Stimulated activated CD4-positive, alpha-beta T cell treated with anti-CD3 and anti-CD28 coated beads, Interleukin-1b, Interleukin-23, amount 100 ng/mL, for 24 hours (primary cell): ENCODE measurements at places on chromosomes 16 and 17.

- no peak for DNase-seq
These were observed 20.1 kb downstream of the CNTNAP1 start for GRCh38 chr17:42702446-42702845.

GRCh38 chr16:12898551-12898950 is 2.8 kb upstream of the SHISA9 start:
- no peak for DNase-seq

DNA sequence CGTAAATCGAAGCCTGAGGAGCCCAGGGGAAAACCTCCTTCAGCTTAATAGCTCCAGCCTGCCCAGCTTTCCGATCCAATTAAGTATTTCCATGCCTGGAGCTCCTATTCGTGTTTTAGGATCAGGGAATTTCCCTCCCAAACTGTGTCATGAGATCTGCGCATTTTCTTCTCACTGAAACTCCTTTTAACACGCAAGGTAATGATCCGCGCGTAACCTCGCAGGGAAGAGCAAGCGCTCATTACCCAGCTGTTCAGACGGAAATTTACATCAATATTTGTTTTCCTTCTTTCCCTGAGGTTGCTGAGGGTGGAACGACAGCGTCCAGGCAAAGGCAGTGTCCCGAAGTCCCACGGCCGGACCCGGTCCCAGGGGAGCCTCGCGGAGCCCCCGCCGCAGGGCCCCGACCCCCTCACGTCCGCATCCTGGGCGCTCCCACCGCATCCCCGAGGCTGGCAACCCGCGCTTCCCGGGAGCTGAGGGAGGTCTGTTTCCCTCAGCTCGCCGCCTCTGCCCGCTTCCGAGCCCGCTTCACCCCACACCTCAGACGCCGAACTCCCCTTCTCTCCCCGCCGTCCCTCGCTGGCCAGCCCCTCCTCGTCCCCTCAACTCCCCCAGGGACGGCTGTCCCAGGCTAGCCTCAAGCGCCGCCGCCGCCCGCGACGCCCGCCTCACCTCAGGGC is 415 bp downstream of the ABCA5 start:
- DNase-seq: no peak

- no peak for DNase-seq
These were observed 15.0 kb downstream of the CA5A start for GRCh38 chr16:87921236-87921773.

DNA sequence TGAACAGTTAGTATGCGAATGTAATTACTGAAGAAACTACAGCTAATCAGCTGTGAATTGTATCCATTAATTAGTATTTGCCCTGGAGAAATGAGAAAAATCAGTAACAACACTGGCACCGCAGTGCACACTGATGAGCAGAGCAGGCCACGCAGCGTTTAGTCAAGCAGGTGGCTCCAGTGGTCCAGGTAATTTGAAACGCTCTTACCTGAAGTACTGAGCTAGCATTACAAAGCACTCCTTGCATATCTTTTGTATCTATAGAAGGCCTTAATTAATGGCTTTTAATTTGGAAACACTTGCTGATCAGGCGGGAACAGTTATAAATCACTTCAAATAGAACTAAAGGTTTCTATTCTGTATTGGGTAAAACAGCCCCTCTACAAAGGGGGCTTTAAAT is 76.4 kb downstream of the TOX3 start:
- no peak for DNase-seq

DNA sequence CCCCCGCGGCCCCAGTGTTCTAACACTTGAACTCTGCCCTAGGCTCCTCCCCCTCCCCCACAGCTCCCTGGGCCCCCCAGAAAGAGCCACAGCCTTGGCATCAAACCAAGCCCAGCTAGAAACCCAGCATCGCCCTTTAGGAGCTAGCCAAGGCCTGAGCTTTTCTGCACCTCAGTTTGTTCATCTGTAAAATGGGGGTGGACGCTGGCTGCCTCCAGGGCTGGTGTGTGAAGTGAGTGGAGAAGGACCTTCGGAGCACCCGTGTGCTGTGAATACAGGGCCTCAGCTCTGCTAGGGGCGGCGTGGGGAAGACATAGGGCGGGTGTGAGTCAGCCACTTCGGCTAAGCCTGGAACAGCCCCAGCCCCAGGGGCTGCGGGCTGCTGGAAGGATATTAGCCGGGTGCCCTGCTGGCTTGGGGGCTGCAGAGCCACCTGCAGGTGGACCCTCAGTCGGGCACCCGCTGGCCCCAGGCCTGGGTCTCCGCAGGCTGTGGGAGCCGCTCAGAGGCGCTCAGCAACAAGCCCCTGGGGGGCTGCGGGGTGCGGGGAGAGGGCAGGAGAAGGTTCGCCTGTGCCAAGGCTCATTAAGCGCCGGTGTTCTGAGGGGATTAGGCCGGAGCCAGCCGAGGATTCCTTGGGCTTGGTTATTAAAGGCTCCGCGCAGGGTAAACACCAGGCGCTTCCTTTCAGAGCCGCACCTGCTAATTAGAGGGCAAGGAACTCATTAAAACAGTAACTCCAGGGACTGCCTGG is 217.0 kb upstream of the CIBAR2 start:
- no peak for DNase-seq

DNA sequence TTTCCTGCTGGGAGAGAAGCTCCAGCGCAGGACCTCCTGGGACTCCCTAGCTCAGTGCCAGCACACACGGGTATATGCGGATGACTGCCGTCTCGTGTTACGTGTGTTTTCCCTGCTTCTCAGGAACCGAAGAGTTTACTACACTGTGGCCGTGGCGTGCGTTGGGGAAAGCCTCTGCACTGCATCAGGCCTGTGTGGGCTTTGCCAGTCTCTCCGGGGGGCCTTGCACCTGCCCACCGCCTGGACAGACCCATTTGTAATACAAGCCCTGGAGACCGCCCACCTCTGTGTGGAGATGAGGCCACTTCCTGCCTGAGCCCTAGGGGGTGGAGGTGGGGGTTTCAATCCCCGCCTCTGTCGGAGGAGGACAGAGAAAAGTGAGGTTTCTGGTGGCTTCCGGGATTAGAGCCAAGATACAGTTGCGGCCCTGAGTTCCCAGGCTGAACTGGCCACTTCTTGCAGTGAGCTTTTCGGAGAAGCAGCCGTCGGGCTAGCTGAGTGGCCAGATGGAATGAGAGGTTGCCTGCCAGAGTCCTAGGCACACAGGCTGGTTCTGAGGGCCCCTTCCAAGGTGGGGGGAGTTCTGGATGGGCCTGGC is 43.4 kb upstream of the GSE1 start:
- DNase-seq: no peak

GRCh38 chr16:5463820-5464219 is 366.2 kb upstream of the EEF2KMT start:
- DNase-seq: no peak

DNA sequence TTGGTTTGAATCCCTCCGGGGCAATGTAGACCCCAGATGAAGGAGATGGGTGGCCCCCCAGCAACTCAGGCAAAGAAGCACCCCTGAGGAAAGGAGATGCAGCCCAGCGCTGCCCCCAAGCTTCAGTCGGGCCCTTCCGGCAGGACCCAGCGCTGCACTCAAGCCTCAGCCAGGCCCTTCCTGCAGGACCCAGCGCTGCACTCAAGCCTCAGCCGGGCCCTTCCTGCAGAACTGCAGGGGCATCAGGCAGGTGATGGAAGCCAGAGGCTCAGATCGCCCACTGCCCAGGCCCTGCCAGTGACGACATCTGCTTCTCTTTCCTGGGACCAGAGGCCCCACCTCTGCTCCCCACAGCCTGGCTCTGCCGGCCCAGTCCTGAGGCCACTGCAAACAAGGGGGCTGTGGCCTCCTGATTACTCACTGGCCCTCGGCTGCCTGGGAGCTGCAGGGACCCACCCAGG is 7.8 kb downstream of the SOX8 start:
- no peak for DNase-seq

DNA sequence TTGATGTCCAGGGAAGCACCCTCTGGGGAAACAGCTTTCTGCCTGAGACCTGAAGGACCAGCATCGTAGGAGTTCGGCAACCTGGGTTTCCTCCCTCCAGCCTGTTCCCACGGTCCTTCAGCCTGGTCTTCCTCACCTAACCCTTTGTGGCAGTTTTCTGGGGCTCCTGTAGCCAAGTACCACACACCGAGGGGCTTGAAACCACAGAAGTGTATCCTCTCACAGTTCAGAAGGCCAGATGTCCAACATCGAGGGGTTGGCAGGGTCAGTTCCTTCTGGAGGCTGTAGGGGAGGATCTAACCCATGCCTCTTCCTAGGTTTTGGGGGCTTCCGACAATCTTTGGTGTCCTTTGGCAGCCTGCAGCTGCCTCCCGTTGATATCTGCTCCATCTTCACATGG is 381.0 kb upstream of the TNRC6C start:
- DNase-seq: no peak

- DNase-seq: no peak
These were observed 18.7 kb downstream of the TMEM235 start for GRCh38 chr17:78249818-78250806.

- no peak for DNase-seq
These were observed 135.2 kb downstream of the FTO start for GRCh38 chr16:53839150-53839549.

DNA sequence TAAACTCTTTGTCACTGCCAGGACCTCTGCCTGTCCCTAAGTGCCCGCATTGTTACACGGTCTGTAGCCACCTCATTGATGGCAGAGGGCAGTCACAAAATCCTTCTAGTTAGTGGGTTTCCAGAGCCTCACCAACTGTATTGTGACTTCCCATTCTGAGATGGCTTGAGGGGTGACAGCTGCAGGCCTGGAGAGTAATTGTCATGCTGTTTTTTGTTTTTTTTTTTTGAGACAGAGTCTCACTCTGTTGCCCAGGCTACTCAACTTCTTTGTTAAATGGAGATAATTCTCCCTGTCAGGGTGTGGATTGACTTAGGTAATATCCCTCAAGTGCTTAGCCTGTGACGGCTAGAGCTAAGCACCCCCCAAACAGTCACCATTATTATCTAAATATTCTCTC is 77.9 kb downstream of the SDR42E1 start:
- no peak for DNase-seq

DNA sequence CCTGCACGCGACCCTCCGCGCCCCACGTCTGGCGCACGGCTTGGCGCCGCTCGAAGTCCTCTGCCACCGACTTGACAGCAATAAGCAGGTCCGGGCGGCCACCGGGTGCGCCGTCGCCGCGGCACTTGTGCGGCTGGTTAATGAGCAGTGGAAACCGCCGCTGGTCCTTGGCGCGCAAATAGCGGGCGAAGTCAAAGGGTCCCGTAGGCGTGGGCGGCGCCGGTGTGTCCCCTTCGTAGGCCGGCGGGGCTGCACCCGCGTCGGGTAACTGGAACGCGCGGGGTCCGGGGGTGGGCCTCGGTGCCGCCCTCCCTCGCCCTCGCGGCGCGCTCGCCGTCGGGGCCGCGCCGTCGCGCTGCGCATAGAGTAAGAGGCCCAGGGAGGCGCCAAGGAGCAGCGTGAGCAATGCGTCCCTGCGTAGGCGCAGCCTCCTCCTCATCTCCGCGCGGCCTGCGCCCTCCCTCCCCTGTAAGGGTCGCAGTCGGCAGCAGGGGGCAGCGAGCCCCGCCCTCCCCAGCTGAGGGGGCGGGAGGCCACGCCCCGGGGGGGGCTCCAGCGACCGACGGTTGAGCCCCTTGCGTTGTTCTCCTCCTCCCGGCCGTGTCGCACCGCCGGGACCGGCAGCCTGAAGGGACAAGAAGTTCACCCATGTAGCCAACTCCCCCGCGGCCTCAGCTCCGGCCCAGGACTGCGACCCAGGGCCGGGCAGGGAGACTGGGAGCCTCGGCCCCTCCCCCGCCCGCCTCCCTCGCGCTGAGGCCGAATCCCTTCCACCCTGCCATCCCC is 558 bp downstream of the B3GNT9 start:
- no peak for DNase-seq

DNA sequence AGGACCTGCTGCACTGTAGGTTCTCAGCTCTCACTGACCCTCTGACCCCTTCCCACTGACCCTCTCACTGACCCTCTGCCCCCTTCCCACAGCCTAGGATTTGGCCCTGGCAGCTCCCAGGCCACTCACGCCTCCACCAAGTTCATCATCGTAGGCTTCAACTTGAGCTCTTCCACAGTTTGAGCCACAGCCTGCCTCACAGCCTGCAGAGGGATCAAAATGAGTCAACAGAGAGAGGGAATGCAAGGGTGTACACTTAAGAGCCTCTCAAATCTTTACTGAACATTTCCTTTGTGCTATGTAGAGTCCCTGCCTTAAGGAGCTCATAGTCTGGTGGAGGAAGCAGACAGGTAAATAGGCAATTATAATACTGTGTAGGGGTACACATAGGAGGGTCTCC is 12.1 kb downstream of the HEATR9 start:
- no peak for DNase-seq

DNA sequence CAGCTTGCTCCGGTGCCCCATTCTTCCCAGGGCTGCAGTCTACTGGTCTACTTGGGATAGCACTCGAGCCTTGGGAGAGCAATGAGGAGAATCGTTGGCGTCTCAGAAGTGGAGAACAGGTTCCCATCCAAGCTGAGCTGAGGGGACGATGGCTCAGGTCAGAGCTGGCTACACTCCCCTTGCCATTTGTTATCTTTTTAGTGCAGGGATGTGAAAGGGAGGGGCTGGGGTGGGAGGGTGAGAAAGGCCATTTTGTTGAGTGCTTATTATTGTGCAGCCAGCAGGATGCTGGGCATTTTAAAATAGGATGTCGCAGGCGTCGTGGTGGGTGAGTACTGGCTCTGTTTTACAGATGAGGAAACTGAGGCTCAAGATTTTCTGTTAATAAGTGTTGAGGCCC is 410.8 kb downstream of the SNX29 start:
- no peak for DNase-seq

- DNase-seq: no peak
These were observed 1.6 kb downstream of the OMG start for GRCh38 chr17:31295489-31295871.

GRCh38 chr16:11576427-11577289 is 10.1 kb downstream of the LITAF start:
- no peak for DNase-seq
